H9 (cell line): ENCODE measurements at places on chromosomes 6 and 20. TPM values are rescaled to one million over a fixed set of nuclear protein-coding genes. Genes with fewer than 3 reads are reported as not detected.

- DNase-seq, result no peak
These were observed 123.3 kb downstream of the ZFAND3 start for GRCh38 chr6:37942606-37943376.

GRCh38 chr6:163319609-163320366, 94.7 kb upstream of the QKI start:
- DNase-seq, result no peak

Gene TBC1D20
- 16.8 and 17.9 TPM in 2 replicates for total RNA-seq

Gene CGAS
- total RNA-seq, result 1.7 and 1.8 TPM in 2 replicates

Gene SIRPB1
- 0.46 and 1.0 TPM in 2 replicates for total RNA-seq
